ENCODE measurements at places on chromosomes 6 and 20.
A peak's percentile ranks its signal among the peaks of the same experiment; 100 is the strongest.

DNA sequence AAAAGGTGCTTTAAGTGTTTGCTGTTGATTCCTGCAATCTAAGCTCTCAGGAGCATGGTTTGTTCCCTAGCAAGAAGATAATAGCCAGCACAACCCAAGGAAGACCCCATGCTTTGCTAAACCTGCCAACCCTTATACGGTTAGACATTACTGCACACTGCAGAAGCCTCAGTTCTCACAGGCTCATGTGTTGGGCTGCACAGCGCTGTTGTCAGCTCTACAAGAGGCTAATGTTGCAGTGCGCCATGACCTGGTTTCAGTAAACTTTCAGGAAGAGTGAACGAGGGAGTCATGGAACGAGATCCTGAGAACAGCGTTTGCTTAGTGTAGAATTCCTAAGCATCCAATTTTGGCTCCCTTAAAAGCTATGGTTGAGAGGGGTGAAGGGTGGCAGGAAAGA is 218.5 kb downstream of the ARHGAP18 start:
- no peak for DNase-seq

DNA sequence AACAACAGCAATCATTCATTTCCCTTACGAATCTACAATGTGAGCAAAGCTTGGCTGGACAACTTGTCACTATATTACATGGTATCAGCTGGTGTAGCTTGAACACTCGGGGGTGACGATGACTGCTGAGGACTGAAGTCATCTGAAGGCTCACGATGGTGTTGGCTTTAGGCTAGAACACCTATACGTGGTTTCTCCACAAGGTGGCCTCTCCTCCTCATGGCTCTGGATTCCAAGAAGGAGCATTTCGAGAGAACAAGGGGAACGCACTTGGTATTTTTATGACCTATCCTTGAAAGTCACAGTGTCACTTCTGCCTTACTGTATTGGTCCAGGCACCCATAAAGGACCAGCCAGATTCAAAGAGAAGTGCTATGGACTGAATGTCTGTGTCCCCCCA is 37.5 kb upstream of the ADGRF1 start:
- DNase-seq, result no peak

DNA sequence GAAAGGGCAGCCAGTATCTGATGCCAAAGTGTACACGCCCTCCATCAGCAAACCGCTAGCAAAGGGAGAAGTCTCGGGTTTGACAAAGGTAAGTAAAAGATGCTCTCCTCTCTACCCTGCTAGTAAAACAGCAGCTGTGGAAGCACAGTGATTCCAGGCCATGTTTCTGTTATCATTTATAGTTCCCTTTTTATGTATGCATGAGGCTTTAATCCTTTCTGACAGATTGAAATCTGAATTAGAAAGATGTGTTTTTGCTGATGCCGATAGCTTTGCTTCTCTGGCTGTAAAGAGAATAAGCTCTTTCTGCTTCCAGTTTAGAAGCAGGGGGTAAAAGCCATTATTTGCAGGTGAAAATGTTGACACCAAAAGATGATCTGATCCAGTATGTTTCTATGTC is 392.4 kb upstream of the SOX4 start:
- no peak for DNase-seq

DNA sequence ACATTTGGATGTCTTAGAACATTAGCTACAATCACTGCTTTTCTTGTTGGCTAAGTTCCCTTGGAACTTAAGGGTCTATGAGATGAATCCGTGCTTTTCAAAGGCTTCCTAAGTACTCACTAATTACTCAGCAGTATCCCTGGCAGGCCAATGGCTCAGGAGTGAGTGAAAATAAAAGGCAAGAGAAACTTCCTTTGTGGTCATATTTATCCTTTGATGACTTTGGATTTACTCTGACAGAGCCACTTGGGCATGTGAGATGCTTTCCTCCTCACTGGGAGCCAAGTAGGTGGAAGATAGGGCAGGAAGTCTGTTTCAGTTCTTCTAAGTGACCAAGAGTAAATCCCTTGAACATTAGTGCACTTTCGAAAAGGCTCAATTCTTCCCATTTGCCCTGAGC is 224.3 kb upstream of the FOXA2 start:
- DNase-seq, result no peak

GRCh38 chr6:48315915-48316314 is 204.9 kb upstream of the PTCHD4 start:
- DNase-seq, result no peak

GRCh38 chr6:40929176-40929575 is 109.8 kb downstream of the UNC5CL start:
- DNase-seq, result no peak

- no peak for DNase-seq
Measured at GRCh38 chr6:100706491-100706890, 174.6 kb downstream of the ASCC3 start.

DNA sequence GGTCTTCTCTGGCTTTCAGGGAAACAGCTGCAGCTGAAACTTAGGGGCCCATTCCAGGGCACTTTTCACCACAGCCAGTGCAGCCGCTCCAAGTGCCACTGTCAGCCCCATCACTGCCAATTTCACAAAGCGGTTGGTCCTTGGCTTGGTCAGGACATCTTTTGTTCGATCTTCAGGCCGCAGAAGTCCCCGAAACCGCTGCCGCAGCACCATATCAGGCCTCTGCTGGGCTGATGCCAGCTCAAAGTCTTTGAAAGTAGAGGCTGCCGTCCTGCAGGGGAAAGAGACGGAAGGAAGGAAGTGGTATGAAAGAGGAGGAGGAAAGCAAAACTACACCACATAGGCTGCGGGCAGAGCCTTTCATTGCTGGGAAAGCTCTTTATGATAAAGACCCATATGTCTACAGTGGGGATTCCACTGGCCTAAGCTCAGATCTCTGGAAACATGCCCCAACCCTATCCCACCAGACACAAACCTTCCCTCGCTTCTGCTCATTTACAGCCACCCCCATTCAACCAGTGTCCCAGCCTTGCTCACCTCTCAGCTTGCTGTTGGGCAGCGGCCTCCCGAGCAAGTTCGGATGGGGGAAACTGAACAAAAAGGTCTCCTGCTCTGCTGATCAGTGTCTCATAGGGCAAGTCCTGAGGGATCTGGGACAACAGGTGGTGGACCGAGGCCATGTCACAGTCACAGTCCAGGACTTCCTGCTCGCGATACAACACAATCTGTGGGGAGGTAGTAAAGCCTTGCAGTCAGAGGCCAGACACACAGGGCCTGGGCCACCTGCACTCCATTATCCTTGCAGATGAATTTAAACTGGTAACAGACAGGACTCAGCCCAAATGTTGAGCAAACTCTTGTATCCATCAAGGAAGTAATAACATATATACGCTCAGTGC is 23.5 kb downstream of the TBC1D20 start:
- DNase-seq, result no peak

DNA sequence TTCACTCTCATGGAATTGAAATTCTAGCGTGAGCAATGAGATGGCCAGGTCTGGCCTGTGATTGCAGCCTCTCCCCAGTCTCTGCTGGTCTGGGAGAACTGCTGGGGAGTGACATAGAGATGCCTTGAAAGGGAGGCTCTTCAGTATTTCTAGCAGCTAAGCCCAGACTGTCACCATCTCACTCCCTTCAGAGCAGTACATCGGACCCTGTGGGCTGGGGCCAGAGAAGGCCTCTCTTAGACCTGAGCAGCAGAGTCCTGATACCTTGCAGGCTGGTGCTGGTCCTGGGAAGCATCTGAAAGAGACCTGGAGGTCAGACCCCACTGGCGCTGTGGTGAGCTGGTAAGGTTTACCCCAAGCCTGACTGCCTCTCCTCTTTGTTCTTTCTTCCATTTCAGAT is 87.4 kb downstream of the TCP11 start:
- DNase-seq, result no peak

DNA sequence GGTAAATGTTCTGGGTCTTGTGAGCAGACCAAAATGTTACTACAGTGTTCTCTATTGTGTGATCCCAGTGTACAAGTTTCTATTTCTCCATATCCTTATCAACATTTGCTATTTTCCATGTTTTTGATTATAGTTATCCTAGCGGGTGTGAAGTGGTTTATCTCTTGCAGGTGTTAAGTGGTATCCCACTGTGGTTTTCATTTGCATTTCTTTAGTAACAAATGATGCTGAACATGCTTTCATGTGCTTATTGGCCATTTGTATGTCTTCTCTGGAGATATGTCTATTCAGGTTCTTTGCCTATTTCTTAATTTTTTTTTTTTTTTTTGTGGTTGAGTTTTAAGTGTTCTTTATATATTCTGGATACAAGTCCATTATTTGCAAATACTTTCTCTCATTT is 35.5 kb downstream of the NSFL1C start:
- DNase-seq, result no peak

DNA sequence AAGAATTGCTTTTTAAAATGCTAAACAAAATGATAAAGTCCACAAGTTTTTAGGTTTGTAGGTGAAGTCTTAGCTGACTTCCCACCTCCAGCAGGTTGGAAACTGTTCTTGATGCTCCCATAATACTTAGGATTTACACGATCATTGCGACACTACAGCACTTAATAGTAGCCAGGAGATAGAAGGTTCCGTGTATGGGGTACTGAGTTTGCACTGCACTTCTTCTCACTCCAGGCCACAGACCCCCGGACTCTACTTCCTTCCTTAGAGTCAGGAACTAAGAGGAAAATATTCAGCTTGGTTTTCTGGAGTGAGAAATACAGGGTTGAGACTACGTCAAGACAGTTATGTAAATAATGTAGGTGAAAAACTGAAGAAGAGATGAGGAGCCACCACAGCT is 56.1 kb upstream of the SGK1 start:
- no peak for DNase-seq

- no peak for DNase-seq
Measured at GRCh38 chr6:6293317-6293716, 27.1 kb downstream of the F13A1 start.

DNA sequence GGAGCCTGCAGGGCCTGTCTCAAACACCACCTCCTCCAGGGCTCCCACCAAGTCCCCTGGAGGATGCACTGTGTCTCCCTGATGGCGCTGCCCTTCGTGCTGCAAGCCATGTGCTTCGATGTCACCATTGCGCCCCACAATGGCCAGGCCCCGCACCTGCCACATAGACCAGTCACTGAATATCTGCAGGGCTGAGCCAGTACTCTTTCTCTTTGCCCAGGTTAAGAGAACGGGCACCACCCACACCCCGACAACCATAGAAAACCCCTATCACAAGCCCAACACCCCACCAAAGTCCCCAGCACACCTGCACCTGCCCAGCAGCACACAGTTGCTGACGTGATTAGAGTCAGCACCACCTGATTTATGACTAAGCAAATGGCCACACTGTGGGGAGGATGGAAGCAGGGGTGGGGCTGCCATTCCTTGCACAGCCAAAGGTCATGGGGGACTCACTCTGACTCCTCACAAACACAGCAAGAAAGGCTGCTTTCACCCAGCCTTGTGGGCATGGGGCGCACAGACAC is 104.3 kb downstream of the SLC23A2 start:
- no peak for DNase-seq

- DNase-seq, result no peak
Measured at GRCh38 chr6:117494283-117494682, 11.8 kb downstream of the DCBLD1 start.

DNA sequence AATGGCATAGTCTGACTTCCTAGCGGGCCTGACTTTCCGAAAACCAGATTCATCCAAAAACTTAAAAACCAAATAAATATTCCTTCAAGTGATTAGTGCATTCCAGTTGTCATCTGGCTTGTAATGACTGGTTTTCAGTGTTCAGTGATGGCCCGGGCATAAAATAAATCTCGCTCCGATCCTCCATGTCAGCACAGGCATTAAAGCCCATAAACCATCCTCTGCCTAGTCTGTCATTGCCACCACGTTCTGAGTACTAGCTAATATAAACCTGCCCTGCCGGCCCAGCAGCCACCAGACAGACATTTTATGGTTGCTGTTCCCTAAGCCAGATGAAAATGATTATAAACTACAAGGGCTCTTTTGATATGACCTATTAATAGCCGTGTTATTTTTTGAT is 232.3 kb upstream of the GMDS start:
- no peak for DNase-seq

GRCh38 chr20:35901678-35902544 is 52.4 kb downstream of the SCAND1 start:
- no peak for DNase-seq

DNA sequence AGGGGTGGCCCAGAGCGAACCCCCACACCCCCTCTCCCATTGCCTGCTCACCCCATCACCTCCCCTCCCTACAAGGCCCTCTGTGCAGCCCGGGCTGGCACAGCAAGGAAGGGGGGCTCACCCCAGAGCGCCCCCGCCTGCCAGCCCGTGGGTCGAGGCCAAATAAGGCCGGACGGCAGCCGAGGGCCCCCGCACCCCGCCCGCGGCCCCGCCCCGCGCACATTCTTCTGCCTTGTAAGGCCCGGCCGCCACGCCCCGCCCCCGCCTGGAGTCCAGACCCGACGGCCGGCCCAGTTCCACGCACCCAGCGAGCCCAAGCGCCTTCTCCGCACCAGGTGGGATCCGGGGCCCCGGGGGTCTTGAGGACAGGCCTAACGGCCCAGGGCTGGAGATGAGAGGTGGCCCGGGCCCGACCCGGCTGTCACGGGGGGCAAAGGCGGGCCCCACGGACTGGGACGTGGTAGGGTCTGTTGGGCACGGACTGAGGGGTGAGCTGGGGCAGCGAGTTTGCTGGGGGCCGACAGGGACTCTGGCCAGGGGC is at the start of gene MYL9:
MYL9 (plus strand) TSS at position 293 of the 541 bp plus-strand sequence. CDS start 3,366 bp downstream, outside the sequence.
- peak; percentile 36 for DNase-seq

DNA sequence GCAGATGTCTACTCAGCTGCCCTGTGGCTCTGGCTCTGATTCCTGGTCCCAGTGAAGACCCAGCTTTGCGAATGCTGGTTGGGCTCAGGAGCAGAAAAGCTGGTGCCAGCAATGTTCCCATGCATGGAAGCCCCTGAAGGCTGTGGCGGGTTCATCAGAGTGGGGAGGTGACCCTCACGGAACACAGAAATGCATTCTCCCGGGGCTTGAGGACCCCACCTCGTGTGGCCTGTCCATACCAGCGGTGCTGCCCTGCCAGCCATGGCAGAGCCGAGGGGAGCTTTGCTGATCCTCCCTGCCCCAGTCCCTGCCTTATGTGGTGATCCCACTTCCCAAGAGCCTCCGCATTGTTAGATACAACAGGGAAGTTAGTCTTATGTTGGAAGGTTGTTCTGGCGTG is 157.7 kb upstream of the THBS2 start:
- no peak for DNase-seq

DNA sequence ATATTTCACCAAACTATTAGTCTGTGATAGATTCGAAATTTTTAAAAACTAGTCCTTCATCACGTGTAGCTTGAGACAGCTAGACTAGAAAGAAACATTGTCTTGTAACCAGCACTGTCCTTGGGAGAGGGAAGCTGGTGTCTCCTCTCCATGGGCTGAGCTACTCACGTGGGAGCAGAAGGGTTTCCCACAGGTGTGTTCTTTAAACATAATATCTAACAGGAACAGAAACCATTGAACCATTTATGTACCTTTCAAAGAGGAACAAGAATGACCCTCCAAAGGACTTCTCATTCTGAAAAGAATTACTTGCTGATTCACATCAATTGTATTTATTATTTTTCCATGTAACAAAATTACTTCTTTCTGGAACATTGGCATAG is 72.4 kb upstream of the SYNJ2 start:
- no peak for DNase-seq

- no peak for DNase-seq
Measured at GRCh38 chr6:83132121-83132520, 60.9 kb downstream of the PGM3 start.
